ENCODE measurements at places on chromosomes 6 and 20. TPM values are rescaled to one million over a fixed set of nuclear protein-coding genes. Genes with fewer than 3 reads are reported as not detected.

DNA sequence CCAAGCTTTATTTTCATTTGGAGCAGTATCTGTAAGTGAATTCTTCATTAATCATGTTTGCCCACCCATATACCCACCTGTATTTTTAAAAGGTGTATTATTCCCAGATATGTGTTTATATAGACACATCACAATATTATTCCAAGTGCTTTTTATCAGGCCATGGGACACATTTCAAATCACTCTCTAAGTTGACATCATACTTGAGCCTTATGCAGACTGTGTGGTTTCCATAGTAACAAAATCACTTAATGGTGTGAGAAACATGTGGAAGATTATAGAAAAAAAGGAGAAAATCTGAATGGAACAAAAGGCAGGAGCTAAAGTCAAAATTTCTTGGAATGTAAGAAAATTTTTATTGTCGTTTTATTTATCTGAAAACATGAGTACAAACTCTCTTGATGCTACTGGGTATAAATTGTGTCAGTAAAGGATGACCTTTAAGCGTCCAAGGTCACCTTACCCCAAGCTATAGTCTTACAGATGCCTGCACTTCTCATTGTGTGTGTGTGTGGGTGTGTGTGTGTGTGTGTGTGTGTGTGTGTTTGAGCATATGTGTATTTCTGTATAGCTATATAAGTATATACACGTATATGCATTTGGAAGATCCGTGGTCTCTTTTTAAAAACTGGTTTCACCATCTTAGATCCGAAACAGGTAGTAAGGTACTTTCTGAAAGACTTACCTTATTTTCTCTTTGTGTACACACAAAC, 79.8 kb upstream of the CCN6 start:
- H3K4me1 ChIP-seq = peaks cover 1% of the 10 kb centered on the region
- no peak overlapping the region for H3K27ac ChIP-seq
- no peaks in the 10 kb centered on the region for H3K27me3 ChIP-seq
- DNase-seq = no peak
- no peak overlapping the region for H3K4me3 ChIP-seq

- no peak overlapping the region for H3K27ac ChIP-seq
- no peak overlapping the region for H3K4me3 ChIP-seq
- no peaks in the 10 kb centered on the region for H3K27me3 ChIP-seq
- DNase-seq = no peak
- no peaks in the 10 kb centered on the region for H3K4me1 ChIP-seq
- H3K36me3 ChIP-seq = no peaks in the 10 kb centered on the region
These were observed 7.2 kb upstream of the SRF start for GRCh38 chr6:43163899-43164298.

- H3K4me1 ChIP-seq = peaks cover 7% of the 10 kb centered on the region
- DNase-seq = no peak
- no peaks in the 10 kb centered on the region for H3K36me3 ChIP-seq
- H3K27ac ChIP-seq = peak overlapping the region; percentile 61
These were observed 577 bp upstream of the SCAND1 start for GRCh38 chr20:35954907-35955251.

- H3K4me1 ChIP-seq = no peaks in the 10 kb centered on the region
- no peak for DNase-seq
- no peaks in the 10 kb centered on the region for H3K36me3 ChIP-seq
- H3K27ac ChIP-seq = no peak overlapping the region
These were observed 308.2 kb downstream of the CD83 start for GRCh38 chr6:14425805-14426204.

- H3K27me3 ChIP-seq = no peaks in the 10 kb centered on the region
- no peak overlapping the region for H3K4me3 ChIP-seq
- H3K36me3 ChIP-seq = no peaks in the 10 kb centered on the region
- H3K27ac ChIP-seq = no peak overlapping the region
- DNase-seq = no peak
These were observed 16.6 kb upstream of the PI16 start for GRCh38 chr6:36937896-36938295.

DNA sequence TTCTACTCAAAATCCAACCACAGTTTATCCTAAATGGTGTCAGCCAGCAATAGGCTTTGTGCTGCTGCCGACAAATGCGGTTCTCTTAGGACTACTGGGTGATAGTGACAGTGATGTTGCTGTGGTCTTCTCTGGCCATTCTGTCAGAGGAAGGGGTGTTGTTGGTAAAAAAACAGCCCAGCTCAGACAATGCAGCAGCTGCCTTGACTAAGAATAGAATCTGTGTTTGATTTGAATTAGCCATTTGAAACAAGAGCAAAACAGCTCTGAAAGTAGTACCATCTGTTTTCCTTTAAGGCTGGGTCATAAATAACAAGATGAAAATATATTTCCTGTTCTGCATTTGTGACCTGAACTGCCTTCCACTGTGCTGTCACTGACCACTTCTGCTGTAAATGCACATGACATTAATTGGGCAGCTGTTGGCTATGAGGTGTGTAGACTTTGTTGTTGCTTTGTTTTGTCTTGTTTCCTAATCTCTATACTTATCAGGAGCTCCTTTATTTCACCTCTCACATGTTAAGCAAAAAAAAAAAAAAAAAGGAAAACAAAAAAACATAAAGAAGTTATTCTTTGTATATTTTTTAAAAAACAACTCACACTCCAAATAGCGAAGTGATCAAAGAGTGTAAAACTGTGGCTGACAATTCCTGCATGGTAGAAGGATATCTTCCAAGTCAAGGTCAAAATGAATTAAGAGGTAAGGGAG, 497.8 kb upstream of the ARID1B start:
- no peak overlapping the region for H3K4me3 ChIP-seq
- H3K27me3 ChIP-seq = no peaks in the 10 kb centered on the region
- H3K4me1 ChIP-seq = peaks cover 3% of the 10 kb centered on the region
- no peak for DNase-seq

GRCh38 chr6:5529733-5530132, 268.4 kb downstream of the FARS2 start:
- H3K4me3 ChIP-seq = no peak overlapping the region
- no peak overlapping the region for H3K27ac ChIP-seq
- no peaks in the 10 kb centered on the region for H3K27me3 ChIP-seq
- no peak for DNase-seq

GRCh38 chr6:169234634-169235033, 19.0 kb downstream of the THBS2 start:
- H3K36me3 ChIP-seq = peaks cover 2% of the 10 kb centered on the region
- H3K4me1 ChIP-seq = peaks cover 6% of the 10 kb centered on the region
- H3K27ac ChIP-seq = no peak overlapping the region
- H3K4me3 ChIP-seq = no peak overlapping the region

DNA sequence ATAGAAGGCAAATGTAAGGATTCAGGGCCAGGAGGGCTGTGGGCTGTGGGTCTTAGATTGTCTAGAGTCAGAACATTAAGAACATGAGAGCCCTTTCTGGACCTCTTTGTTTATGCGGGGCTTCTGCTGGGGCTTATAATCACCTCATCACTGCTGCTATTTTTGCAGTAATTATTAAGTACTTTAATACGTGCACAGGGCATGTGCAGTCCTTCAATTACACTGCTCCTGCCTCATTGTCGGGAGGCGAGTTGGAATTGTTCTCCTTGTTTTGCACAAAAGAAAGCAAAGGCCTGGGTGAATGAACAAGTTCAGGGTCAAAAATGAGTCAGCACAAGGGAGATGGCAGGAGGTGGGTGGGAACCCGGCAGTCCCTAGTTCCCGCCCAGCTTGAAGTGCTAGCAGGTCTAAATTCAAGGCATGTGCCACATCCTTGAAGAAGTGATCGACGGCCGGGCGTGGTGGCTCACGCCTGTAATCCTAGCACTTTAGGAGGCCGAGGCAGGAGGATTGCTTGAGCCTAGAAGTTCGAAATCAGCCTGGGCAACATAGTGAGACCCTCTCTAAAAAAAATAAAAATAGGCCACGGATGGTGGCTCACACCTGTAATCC, 34.4 kb upstream of the PTPN1 start:
- no peaks in the 10 kb centered on the region for H3K36me3 ChIP-seq
- DNase-seq = peak; percentile 71
- no peak overlapping the region for H3K27ac ChIP-seq
- no peak overlapping the region for H3K4me3 ChIP-seq

DNA sequence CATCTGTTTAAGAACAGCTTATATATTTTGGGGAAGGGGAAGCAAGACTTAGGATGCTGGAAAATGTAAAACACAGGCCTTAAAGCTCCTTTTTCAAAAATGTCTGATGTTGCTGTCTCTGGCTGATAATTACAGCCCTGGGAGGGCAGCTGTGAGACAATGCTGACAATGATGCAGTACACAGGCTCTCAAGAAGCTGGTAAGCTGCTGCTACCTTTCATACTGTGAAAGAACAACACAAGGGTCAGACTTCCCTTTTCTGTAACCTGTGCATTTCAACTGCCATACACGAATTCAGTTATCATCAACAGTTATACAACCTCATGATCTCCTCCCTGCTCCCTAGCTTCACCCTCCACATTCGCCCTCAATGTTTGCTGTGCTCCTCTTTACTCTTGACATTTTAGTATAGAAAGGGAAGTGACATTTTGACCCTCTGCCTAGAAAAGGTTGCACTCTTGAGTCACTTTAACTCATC, 25.2 kb downstream of the MAP7 start:
- H3K4me1 ChIP-seq = peaks cover 7% of the 10 kb centered on the region
- no peak for DNase-seq
- H3K27ac ChIP-seq = no peak overlapping the region
- no peak overlapping the region for H3K4me3 ChIP-seq
- no peaks in the 10 kb centered on the region for H3K36me3 ChIP-seq

DNA sequence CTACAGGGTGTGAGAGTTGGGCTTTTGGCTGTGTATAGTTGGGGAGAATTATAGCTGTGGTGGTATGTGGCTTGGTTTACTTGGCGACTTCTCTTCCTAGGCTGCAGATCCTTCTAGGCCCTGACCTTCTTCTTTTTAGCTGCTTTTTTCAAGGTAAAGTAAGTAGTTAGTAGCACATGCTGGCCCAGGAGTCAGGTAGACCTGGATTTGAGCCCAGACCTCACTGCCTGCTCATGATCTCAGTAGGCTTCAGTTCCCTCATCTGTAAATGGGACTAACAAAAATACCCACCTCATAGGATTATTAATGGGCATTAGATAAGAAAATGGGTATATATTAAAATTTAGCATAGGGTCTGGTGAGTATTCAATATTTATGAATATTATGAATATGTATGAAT, 17.4 kb upstream of the TMEM217 start:
- DNase-seq = no peak
- peaks cover 2% of the 10 kb centered on the region for H3K4me1 ChIP-seq
- no peak overlapping the region for H3K4me3 ChIP-seq
- no peaks in the 10 kb centered on the region for H3K27me3 ChIP-seq
- H3K36me3 ChIP-seq = no peaks in the 10 kb centered on the region

The PHACTR1 gene
- total RNA-seq = 3.2 TPM

The CCN5 gene
- 235 TPM for total RNA-seq

The FOXQ1 gene
- 2.8 TPM for total RNA-seq

The ADGB gene
- not detected for total RNA-seq

The KCNS1 gene
- total RNA-seq = not detected
